ENCODE measurements at places on chromosomes 11 and 22.

DNA sequence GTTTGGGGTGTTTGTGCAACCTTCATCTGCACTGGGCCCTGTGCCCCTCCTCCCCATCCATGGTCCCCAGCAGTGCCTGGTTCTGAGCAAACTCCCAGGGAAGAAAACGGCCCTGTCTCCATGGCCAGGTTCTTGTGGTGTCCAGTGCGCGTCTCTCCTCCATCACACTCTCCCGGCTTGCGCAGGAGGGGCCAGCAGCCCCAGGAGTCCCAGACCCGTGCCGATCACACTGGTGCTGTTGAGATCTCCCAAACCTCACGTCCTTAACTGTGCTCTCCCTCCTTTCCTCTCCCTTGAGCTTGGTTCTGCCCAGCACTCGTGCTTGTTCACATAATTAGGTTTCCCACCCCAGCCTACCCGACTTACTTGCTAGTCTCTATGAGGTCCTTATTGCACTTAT lies 10.9 kb upstream of the GRK2 start:
- no peak for DNase-seq

GRCh38 chr11:130854483-130854882 lies 61.8 kb downstream of the SNX19 start:
- no peak for DNase-seq

DNA sequence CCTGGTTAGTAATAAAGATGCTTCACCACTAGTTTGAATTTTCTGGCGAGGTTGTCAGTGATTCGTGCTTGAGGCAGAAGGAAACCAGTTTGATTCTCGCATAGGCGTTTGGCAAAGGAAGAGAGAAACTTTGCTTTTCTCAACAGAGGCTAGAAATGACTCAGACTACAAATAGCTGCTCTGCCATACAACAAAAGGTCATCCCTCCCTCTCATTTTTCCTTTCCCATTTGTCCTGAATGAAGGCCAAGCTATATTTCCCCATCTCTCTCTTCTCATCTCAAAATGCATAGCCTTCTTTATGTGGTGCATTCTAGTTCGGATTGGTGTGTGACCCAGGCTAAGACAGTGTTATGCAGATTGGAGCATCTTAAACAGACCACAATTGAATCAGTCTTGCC lies 741.4 kb downstream of the NTM start:
- DNase-seq = no peak

- no peak for DNase-seq
Observed at GRCh38 chr22:42869888-42870480, 12.9 kb upstream of the ARFGAP3 start.

- no peak for DNase-seq
Observed at GRCh38 chr11:931385-931784, 5.7 kb downstream of the AP2A2 start.

DNA sequence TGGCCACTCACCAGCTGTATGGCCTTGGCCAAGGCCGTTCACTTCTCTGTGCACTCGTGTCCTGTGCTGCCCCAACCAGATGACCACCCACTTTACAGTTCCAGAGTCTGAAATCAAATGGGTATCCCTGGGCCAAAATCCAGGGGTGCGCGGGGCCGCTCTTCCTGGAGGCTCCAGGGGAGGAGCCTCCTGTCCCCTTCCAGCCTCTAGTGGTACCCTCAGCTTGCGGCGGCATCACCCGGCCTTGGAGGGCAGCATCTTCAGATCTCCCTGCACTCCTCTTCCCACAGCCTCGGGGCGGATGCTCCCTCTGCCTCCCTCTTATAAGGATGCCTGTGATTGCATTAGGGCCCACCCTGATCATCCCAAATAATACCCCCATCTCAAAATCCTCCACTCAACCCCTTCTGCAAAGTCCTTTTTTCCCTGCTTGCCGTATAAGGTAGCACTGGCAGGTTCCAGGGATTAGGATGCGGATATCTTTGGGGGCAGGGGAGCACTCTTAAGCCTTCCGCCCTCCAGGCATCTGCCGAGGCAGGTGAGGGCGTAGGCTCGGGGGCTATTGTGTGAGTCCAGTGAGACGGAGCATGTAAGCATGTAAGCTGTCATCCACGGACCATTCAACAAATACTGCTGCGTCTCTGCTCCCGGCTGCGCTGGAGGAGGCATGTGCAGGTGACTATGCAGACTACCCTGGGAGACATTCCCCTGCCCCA lies 24.4 kb upstream of the SHISAL1 start:
- DNase-seq = no peak

GRCh38 chr11:41955066-41955465 lies 495.6 kb upstream of the LRRC4C start:
- DNase-seq = no peak

GRCh38 chr11:62033191-62034035 lies 66.0 kb upstream of the FTH1 start:
- no peak for DNase-seq

- DNase-seq = no peak
Observed at GRCh38 chr11:57425565-57426438, 1.1 kb downstream of the SLC43A3 start.

- DNase-seq = no peak
Observed at GRCh38 chr11:11968511-11969280, 39.7 kb downstream of the DKK3 start.

DNA sequence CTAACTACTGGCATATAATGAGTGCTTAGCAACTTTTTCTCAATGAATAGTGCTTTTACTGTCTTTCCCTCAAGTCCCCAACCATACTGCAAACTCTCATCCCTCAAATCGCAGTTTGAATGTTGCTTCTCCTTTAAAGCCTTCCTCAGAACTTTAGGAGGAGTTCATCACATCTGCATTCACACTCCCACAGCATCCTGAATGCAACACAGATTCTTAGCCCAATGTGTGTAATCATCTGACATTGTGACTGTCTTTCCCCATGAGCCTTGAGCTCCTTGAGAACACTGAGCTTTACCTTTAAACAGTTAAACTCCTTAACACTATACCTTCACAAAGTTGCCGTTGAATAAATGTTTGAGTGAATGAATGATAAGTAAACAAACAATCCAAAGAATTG lies 81.7 kb upstream of the FAM181B start:
- no peak for DNase-seq

GRCh38 chr22:45885171-45885840 lies 91.7 kb downstream of the WNT7B start:
- no peak for DNase-seq

DNA sequence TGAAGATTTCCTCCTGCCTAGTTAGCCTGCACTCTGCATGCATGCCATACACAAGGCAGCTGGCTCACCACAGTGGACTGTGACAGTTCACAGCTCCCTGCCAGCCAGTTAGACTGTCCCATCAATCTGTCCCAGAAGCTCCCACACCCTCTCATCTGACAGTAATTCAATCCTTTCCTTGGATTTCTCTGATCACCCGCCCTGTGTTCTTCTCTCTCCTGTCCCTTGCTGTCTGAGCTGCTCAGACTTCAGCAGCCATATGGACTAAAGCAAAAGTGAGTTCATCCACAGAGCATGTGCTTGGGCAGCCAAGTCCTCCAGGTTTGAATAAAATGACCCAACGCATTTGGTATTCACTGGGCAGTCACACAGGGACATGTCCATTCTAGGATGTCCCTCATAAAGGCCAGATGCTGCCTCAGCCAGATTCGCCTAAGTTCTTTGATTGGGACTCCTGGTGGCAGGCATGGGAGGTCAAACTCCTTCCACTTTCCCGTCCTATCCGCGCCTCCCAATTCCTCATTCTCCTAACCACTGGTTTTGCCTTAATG lies 54.5 kb upstream of the ZBTB44 start:
- no peak for DNase-seq

DNA sequence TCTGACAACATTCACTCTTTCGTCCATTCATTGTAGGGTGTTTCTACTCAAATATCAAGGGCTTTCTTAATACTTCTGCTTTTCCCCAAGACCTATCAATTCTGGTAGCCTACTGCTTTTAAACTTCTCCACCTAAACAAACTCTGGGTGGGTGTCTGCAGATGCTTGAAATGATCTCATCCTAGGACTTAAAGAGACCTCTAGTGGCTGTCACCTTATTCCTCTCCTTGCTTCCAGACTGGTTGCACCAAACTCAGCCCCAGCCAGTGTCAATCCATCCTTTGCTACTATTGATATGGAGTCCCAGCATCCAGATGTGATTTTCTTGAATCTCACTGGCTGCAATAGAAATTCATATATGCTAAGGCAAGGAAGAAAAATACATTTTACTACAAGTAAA lies 274.7 kb downstream of the NXPE2 start:
- DNase-seq = no peak

- DNase-seq = no peak
Observed at GRCh38 chr11:67057205-67057672, 592 bp downstream of the RHOD start.

DNA sequence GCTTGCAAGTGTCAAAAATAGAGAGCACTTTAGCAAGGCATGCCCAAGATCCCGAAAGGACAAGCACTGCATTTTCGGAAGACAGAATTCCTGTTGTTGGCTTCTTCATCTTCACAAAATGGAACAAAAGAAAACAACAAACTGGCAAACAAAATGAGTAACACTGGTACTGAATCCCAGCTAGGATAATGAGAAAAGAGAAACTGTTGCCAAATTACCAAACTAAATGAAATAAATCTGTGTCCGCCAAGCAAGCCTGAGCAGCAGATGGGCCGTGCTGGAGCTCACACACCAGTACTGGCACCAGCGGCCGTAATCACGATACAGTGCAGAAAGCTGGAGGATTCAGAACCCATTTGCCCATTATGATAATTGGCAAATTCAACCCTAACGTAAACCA lies 30.6 kb downstream of the TUB start:
- DNase-seq = no peak

DNA sequence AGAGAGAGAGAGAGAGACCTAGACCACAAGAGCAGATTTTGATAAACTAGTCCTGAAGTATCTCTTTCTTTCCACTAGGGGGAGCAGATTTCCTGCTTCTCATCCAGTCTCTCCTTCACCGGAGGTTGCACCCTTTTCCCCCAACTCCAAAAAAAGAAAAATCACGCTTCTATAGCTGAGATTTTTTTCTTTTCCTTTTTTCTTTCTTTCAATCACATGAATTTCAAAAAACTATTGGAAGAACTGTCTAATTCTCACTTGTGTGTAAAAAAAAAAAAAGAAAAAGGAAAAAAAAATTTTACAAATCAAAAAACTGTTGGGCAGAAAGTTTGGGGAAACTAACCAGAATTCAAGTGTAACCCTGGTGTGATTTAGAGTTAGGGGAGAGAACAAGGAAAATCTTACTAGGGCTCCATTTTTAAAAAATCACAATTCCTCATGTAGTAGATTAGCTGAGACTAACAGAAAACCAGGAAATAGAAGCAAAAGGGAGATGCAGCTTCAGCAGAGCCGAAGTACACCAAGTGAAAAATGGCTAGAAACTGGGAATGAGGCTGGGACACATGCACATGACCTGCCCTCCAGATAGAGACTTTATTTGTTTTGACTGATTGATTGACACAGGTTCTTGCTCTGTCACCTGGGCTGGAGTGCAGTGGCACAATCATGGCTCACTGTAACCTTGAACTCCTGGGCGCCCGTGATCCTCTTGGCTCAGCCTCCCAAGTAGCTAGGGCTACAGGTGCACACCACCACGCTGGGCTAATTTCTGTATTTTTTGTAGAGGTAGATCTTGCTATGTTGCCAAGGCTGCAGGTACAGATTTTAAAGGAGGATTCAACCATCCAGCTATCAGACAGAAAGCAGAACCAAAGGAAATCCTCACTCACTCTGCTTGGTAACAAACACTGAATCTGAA lies 27.1 kb downstream of the SDHD start:
- DNase-seq = no peak

- no peak for DNase-seq
Observed at GRCh38 chr11:110113505-110113904, 20.3 kb downstream of the ZC3H12C start.

DNA sequence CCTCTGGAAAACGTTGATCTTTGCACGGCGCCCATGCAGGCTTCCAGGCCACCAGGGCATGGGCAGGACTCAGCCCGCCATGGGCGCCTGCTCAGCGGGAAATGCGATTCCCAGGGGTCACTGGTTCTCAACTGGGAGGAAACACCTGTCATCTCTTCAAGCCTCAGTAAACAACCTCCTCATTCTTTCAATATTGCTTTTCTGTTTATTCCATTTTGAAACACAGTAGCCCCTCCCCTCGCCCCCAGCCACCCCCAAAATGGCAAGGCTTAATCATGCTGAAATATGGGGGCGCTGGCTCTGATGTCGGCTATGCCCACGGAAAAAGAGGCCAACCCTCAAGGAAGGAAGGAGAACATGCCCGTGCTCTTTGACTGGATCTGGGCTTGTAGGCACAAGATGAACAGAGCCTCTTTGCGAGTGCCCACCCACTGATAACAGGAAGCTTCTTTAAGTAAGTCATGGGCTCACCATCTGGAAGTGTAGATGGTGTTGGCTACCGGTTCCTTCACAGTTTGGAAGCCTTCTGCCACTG lies 594 bp upstream of the POU2AF1 start:
- no peak for DNase-seq

DNA sequence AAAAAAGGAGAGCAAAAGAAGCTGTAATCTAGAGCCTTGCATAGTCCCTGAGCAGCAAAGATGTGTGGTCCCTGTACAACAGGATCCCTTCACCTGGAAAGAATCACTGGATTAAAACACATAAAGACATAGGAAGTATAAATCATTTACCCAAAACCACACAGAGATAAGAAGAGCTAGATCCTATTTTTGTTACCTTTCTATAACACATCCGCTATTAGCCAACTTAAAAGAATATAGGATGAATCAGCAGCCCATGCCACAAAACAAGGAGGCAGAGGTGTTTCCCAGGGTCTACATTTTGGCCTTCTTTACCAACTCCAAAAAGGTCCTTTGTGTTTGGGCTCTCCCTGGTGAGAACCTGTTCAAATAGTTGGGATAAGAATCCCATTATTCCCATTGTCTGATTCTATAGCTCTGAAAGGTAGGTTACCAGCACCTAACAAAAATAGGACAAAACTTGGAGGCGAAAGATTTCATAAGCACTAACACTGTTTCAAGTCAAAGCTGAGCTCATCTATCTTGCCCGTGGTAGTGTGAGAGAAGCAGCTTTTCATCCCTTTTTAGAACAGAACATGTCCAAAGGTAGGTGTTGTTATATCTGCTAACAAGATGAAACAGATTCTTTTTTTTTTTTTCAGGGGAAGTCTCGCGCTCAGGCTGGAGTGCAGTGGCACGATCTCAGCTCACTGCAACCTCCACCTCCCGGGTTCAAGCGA lies 26.8 kb downstream of the PAK1 start:
- no peak for DNase-seq

Measured in activated naive CD4-positive, alpha-beta T cell treated with anti-CD3 and anti-CD28 coated beads for 36 hours (primary cell).